ENCODE measurements at places on chromosomes 16 and 17.

GRCh38 chr16:87125206-87126155, 191.7 kb downstream of the C16orf95 start:
- DNase-seq, result peak; percentile 43

- DNase-seq, result no peak
These were observed 4.5 kb downstream of the TMEM238L start for GRCh38 chr17:10799407-10799806.

GRCh38 chr16:364595-365491, 5.5 kb downstream of the MRPL28 start:
- DNase-seq, result no peak

- DNase-seq, result no peak
These were observed 28.7 kb downstream of the TMEM186 start for GRCh38 chr16:8768692-8769091.

DNA sequence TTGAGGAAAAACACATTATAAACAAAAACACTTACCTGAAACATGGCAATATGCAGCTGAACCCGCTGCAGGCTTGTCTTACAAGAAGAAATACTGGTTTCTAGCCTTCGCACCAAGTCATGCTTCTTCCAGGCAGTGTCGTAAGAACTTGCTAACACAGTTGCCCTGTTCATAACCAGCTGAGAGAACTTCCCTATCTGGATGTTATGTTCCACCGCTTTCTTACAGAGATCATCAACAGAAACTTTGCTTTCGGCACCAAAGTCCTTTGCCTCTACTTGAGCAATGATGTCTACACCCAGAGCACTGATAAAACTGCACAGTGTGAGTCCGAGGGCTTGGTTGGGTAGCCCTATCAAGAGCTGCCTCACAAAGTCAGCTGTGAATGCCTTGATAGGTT, 27.9 kb upstream of the ARL6IP1 start:
- no peak for DNase-seq

GRCh38 chr17:6779411-6779810, 3.4 kb downstream of the FBXO39 start:
- DNase-seq, result no peak

- peak; percentile 61 for DNase-seq
These were observed 421 bp upstream of the DLX4 start for GRCh38 chr17:49968405-49969133.

GRCh38 chr17:2235792-2236366, 67.7 kb downstream of the SMG6 start:
- DNase-seq, result peak; percentile 75

DNA sequence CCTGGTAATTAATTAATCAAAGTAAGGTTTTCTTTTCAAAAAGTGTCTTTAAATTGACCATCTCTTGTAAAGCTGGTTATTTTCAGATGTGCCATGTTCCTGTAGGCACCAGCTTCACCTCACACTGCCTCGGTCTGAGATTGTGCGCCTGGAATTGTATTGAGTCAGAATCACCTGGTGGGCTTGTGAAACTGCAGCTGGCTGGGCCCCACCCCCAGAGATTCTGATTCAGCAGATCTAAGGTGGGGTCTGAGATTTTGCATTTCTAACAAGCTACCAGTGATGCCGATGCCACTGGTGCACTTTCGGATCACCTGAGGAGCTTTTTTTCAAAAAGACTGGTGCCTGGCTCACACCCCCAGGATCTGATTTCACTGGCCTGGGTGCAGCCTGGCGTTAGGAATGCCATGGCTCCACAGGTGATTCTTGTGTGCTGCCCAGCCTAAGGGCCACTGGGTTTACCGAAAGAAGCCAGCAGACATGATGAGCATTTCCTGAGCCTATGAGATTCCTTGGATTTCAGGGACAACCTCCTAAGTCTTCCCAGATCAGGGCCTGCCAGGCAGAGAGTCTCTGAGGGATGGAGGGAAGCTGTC, 59.2 kb upstream of the TOB1 start:
- no peak for DNase-seq

GRCh38 chr16:7366041-7366440, 33.4 kb downstream of the RBFOX1 start:
- no peak for DNase-seq

DNA sequence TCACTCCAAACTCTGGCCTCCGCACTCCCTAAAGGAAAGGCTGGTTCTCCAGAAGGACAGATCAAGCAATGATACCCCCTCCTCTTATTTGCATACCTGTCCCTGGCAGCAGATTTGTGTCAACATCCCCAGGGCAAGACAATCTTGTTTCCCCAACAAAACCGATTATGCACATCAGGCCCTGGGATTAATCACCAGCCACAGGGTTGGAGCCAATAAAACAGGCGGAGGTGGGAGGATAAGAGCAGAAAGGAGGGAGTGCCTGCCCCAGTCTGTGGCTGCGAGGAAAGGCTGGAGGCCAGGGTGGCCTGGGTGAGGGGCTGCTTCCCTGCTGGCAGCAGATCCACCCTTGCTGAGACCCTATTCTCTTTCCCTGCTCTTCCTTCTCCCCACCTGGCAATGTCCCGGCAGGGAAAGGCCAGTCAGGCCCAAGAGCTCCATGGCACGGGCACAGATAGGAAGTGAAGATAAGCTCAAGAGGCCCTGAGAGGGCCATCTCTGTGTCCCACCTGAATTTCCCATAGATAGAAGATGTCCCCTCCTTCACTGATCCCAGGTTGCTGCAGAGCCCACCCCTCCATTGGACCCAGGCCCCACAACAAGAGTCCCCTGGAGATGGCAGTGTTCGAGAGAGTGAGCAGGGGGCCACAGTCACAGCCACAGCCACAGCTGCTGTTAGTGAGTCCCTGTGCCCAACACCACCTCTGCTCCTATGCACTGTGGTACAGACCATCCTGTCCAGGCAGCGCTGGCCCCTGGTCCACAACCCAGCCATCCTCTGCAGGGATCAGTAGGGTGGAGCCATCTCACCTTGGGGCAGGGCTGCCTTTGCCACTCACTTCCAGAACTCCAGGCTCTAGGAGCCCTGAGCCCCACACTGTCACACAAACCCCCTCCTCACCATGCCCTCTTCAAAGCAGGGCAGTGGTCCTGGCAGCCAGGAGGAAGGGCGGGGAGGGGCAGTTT, 137.5 kb downstream of the SDK2 start:
- DNase-seq, result no peak

DNA sequence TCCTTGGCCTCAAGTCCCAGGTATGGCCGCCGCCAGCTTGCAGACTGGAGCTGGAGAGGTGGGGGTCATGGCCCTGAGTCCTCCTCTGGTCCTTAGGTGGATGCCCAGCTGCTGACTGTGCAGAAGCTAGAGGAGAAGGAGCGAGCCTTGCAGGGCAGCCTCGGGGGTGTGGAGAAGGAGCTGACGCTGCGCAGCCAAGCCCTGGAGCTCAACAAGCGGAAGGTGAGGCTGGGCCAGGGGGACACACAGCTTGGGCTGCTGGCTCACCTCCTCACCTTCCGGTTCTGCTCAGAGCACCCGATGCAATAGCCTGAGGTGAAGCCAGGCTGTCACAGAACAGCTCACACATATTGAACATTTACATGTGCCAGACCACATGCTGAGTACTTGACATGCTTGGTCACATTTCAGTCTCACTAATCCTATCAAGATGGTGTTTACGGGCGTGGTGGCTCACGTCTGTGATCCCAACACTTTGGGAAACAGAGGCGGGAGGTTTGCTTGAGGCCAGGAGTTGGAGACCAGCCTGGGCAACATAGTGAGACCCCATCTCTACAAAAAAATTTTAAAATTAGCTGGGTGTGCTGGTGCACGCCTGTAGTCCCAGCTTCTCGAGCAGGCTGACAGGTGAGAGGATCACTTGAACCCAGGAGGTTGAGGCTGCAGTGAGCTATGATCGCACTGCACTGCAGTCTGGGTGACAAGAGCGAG, 7.4 kb downstream of the RNF40 start:
- no peak for DNase-seq

- DNase-seq, result no peak
These were observed 107.6 kb downstream of the GOSR1 start for GRCh38 chr17:30584810-30585209.

GRCh38 chr16:83420206-83420760, 387.5 kb upstream of the HSBP1 start:
- DNase-seq, result no peak

GRCh38 chr17:62955841-62956352, 10.1 kb upstream of the TANC2 start:
- no peak for DNase-seq

DNA sequence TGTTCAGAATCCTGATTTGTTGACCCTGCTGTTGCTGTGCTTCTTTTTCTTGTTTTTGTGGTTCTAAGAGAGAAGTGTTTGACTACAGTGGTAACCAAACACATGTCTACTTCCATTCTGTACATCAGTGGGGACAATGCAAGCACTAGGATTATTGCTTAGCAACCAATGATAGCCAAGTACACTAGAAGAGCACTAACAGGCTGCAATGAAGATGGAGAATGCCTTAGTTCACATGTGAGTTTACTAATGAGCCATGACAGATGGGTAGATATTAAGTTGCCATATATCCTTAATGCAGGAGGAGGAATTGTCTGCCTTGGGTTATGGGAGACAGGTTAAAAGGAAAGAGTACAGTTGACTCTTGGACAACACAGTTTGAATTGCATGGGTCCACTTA, 8.3 kb downstream of the EFCAB5 start:
- no peak for DNase-seq

GRCh38 chr17:42421507-42422338, 1.3 kb downstream of the CAVIN1 start:
- DNase-seq, result peak; percentile 59

DNA sequence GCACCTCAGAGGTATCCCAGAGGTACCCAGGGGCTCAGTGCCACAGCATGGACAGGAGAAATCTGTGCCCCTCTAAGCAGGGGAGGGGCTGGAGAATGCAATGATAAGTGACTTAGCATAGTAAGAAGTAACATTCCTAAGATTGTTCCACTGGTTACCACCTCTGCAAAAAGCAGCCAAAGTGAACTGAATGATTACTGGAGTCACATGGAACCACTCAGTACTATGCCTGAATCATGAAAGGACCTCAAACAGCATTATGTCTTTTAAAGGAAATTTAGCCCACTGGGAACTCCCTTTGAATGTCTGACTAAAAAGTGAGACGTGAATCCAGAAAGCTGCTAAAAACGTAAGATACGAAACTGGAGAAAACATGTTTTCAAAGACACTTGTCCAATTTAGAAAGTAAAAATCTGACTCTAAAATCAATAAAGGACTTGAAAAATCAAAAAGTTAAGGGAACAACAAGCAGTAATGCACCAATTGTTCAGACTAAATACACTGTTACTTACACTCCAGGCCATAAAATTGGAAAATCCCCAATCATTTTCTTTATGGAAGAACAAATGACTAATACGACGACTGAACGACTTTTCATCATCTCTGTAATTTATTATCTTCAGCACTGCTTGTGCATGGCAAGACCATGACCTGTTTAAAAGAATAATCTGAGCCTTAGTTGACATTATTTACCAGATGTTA, 38.6 kb downstream of the LITAFD start:
- no peak for DNase-seq

DNA sequence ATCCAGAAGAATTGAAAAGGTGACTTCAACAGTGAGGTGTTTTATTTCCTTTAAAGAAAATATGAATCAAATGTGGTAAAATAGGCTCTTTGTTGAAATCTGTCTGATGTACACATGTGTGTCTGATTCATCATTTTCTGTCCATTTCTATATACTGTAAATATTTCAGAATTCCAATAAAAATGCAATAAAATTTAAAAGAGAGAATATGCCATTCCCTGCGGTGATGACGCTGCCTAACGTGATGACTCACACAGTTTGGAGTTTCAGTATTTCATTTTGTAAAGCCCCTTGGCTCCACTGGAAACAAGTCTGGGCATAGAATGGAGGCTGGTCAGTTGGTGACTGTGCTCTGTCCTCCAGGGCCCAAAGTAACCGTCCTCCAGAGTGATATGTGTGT, 482.5 kb upstream of the CDH5 start:
- DNase-seq, result no peak

DNA sequence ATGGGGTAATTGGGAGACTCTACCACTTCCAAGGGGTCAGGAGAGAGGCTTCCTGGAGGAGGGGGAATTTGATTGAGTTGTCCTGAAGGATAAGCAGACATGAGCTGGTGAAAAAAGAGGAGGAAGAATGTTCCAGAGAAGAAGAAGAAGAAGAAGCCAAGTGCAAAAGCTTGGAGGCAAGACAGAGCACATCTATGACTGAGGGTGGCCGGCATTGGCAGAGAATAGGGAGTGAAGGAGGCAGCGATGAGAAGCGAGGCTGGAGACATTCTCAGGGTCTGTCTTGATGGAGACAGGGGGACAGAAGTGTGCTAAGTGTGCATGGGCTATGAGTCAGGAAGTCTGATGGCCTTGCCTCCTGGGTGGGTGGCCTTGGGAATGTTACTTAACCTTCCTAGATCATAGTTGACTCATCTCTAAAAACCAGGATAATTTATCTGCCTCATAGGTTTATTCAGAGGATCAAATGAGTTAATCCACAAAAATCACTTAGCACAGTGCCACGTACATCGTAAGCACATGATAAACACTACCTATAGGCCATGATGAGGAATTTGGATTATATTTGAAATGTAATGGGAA, 171.7 kb downstream of the ABCC12 start:
- DNase-seq, result no peak

GRCh38 chr16:17382514-17382913, 88.2 kb downstream of the XYLT1 start:
- DNase-seq, result no peak

DNA sequence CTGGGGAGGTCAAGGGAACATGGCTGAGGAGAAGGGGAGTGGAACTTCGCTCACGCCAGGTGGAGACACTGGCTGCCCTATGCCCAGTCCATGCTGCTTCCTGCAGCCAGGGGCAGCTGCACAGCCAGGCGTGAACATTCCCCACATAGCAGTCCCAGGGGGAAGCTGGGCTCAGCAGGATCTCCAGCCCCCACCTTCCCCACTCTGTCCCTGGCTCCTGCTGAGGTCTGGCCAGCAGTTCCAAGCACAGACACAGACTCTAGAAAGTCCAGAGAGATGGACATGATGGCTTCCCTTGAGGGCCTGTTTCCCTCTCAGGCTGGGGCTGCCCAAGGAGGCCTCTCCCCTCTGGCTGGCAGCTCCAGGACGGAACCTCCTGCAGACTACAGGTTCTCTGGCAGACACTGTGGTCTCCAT, 9.3 kb downstream of the JUP start:
- DNase-seq, result peak; percentile 82

GRCh38 chr17:57674894-57675293, 70.2 kb downstream of the CCDC182 start:
- DNase-seq, result peak; percentile 5
